ENCODE measurements at places on chromosomes 2 and 18.

DNA sequence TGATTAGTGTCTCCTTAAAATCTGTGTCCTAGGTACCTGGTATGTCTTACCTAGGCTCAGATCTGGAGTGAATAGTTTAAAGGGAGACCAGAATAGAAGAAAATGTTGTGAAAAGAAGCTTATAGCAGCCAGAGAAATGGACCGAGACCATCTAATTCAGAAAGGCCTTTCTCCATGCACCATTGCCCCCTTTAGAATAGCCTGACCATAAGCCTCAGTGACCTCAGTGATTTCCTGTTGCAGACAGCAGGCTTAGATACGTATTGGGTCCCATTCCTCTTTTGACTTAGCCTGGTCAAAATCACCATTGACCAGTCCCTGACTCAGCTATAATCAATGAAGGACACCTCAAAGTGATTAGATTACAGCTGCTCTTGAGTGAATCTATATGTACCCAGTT, 690.7 kb upstream of the KLHL29 start:
- DNase-seq, result no peak

DNA sequence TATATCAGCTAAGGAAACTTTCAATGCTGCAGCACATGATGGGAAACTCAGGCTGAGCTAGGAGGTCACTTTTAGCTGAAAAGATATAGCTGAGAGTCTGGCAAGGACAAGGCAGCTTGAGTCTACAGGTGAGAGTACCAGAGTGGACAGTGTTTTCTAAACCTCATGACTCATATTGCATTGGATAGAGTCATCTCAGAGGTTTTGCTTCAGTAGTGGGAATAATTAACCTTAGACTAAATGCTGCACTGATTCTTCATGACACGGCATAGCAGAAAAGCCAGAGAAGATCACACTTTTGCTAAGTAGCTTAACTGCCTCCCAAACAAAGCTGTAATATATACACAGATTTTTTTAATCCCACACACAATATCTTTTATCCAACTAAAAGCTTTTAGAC, 865.0 kb upstream of the CDH2 start:
- no peak for DNase-seq

- peak; percentile 61 for DNase-seq
These were observed 16.7 kb upstream of the MRO start for GRCh38 chr18:50836521-50836957.

DNA sequence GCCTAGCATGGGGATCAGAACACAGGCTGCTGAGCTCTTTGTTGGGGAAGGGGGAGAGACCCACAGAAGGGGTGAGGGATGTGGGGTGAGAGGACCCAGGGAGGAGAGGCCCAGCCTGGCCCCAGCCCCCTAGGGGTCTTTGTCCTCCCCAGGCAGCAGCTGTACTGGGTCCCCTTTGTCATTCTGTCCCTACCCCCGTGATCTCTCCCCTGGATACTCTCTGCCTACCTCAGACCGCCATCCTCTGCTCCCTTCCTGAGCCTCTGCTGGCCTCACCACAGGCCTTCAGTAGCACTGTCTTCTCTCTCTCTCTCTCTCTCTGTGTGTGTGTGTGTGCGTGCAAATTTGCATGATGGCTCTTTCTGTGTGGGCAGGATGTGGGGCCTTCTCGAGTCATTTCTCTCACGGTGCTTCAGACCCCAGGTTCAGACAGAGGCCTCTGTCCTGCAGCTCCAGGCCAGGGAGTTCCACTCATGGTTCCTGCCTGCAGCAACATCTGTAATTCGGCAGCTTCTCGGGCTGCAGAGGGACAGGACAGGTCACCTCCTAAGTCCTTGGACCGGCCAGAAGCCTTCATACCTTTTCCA, 1.4 kb downstream of the PSD4 start:
- DNase-seq, result no peak

DNA sequence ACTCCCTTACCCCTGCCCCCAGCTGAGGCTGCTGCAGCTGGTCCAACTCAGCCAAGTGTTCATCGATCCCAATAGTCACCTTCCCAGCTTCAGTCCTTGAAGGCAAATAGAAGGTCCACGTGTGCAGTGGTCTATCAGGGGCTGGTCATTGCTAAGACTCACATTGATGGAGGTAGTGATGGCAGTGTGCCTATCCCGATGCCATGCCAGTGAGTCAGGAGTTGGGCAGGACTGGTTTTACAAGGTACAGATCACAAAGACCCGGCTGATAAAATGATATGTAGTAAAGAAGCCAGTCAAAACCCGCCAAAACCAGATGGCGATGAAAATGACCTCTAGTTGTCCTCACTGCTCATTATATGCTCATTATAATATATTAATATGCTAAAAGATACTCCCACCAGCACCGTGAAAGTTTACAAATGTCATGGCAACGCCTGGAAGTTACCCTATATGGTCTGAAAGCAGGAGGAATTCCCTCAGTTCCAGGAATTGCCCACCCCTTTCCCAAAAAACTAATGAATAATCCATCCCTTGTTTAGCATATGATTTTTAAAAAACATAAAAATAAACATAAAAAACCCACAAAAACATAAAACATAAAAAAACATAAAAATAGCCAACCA, 2.9 kb upstream of the C2orf80 start:
- DNase-seq, result peak; percentile 7

DNA sequence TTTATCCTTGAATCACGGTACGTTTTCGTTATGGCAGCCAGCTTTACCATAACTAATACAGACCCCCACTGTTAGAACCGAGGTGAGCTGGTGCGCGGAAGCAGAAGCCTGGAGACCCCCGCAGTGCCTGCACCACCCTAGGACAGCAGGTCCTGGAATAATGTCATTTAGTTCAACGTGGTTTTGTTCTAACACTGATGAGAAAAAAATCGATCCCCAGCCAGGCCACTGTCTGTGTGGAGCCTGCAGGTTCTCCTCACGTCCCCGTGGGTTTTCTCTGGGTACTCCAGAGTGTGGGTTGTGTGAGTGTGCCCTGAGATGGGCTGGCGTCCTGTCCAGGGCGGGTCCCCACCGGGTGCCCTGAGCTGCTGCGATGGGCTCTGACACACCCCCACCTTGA, 69.9 kb upstream of the ST3GAL5 start:
- no peak for DNase-seq

DNA sequence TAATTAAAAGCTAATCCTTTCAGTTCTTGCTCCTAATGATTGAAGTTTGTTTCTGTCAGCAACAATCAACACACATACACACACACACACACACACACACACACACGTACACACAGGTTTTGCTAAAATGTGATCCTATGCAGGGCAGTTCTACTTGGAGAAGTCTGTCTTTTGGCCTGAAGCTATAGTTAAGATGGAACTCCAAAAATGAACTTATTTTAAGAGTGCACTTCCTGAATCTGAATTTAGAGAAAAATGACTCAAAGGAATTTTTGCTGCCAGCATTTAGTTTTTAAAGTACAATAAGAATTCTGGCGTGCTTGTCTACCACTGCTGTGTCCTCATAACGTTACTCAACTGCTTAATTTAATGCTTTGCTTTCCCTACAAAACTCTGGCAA, 6.6 kb downstream of the GALNT5 start:
- DNase-seq, result no peak

- no peak for DNase-seq
These were observed 172.0 kb upstream of the GALNT5 start for GRCh38 chr2:157085522-157085921.

GRCh38 chr2:207156451-207157161, 9.1 kb downstream of the KLF7 start:
- DNase-seq, result no peak

DNA sequence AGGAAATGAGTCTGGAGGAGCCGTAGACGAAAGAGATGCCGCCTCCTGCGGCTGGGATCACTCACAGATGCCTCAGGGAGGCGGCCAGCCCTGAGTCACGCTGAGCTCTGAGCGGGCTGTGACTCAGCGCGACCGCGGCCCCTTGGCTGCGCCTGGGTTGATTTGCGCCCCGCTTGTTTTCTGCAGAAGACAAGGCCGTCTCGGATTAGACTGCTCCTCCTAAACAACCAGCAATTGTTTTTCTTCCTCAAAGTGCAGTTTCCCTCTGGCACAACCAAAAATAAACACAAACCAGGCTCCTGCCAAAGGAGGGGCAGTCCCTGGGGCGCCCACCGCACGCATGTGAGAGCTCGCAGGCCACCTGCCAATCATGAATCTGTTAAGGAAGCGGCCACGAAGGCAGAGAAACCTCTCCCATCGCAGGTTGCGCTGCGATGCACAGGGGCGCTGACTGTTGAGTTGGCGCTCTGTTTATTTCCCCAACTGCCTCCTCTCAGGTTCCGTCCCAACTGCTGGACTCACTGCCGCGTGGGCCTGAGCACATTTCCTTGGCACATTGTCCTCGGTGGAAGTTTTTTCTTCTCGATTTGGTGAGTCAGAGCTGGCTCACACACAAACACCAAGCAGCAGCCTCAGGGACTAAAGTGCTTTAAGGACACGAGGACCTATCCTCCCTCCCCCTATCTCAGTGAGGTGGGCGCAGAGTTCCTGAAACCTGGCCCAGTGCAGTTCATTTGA, 85.2 kb upstream of the NDUFV2 start:
- DNase-seq, result no peak

DNA sequence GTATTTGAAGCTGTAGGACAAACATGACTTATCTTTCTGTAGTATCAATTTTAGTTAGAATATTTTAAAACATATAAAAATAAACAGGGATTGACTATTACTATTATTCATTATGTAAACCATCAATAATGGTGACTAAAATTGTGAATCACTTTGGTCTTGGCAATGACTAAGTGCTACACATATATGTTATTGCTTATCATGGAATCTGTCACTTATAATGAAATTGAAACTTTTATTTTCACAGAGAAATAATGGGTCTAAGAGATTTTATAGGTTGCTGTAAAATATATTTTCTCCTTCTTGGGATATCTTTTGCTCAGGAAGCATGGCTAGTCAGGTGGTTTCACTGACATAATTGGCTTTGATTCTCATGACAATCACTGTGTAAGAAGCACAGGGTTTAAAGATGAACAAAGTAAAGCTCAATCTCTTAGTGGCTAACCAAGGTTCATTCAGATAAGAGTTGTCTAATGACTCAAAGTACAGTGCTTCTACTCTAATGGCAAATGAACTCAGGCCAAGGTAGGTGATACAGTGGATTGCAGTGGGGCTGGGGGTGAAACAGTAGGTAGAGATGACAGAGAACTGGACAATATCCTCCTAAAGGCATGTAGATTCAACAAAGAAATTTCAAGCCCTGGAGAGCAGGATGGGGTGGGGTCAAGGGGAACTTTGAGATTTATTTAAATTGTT, 98.6 kb upstream of the FANCL start:
- no peak for DNase-seq

- DNase-seq, result no peak
These were observed 209.1 kb downstream of the TFCP2L1 start for GRCh38 chr2:121075641-121076497.

DNA sequence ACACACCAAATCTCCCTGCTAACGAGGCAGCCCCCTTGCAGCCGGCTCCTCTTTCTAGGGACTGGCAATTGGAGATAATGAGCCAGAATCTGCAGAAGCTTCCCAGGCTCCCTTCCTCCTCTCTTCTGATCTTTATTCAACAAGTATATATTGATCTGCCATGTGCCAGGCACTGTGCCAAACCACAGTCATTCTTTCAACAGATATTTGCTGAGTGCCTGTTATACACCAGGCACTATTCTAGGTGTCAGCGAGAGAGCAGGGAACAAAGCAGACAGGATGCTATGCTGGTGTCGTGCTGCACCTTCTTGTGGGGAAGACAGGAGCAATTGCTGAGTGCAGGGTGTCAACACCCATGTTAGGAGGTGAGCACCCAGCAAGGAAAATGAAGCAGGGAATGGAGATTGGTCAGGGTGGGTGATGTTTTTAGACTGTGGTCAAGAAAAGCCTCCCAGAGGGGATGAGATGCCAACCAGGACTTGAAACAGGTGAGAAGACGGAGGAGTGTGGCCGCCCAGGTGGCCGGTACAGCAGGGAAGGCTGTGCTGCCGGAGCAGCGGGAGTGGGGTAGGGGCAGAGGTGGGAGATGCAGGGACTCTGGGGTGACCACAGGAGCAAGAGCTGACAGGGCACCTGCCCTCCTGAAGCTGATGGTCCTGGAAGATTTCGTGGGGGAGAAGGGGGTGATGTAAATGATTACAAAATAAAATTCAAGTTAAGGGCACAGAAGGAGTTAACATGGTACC, 307.6 kb upstream of the RAB12 start:
- peak; percentile 55 for DNase-seq

GRCh38 chr18:68666381-68666780, 48.5 kb downstream of the TMX3 start:
- no peak for DNase-seq

- no peak for DNase-seq
These were observed 65.1 kb downstream of the LOXHD1 start for GRCh38 chr18:46591783-46592391.

GRCh38 chr18:75221397-75221796, 10.8 kb downstream of the TSHZ1 start:
- no peak for DNase-seq

DNA sequence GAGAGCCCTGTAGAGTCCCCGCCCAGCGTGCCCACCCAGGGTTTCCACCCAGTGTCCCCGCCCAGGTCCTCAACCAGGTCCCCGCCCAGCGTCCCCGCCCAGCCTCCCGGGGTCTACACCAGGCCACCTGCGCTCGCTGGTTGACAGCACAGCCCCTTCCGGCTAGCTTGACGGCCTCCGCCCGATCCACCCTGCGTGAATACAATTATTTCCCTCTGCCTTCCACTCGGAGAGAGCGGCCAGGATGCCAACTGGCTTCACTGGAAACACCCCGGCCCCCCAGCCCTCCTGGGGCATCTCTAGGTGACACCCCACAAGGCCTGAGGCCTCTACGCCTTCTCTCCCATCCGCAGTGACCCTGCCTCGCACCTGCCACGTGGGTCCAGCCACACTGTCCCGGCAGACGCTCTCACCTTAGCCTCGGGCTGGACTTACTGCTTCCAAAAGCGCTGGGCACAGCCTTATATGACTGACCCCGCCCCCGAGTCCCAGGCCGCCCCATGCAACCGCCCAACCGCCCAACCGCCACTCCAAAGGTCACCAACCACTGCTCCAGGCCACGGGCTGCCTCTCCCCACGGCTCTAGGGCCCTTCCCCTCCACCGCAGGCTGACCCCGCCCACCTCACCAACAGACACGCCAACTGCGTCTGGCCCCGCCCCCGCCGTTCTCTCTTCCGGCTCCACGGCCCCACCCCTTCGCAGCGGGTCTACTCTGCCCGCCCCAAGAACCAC, 188.1 kb downstream of the LAMA1 start:
- DNase-seq, result no peak

- DNase-seq, result no peak
These were observed 20.7 kb upstream of the NT5DC4 start for GRCh38 chr2:112699984-112700667.

- no peak for DNase-seq
These were observed 125.1 kb upstream of the ITGA4 start for GRCh38 chr2:181332044-181332605.

GRCh38 chr2:72789241-72789640, 36.6 kb downstream of the EXOC6B start:
- DNase-seq, result no peak

- no peak for DNase-seq
These were observed 164.3 kb upstream of the SIX2 start for GRCh38 chr2:45173513-45173912.

GRCh38 chr2:30149513-30149912, 2.7 kb downstream of the YPEL5 start:
- no peak for DNase-seq

- no peak for DNase-seq
These were observed 50.8 kb downstream of the EPG5 start for GRCh38 chr18:45916302-45916701.

GRCh38 chr18:31688606-31689005, 4.2 kb upstream of the B4GALT6 start:
- DNase-seq, result peak; percentile 18

- no peak for DNase-seq
These were observed 8.6 kb upstream of the GPR55 start for GRCh38 chr2:230933521-230934180.
